ENCODE measurements at places on chromosomes 5 and 9.

DNA sequence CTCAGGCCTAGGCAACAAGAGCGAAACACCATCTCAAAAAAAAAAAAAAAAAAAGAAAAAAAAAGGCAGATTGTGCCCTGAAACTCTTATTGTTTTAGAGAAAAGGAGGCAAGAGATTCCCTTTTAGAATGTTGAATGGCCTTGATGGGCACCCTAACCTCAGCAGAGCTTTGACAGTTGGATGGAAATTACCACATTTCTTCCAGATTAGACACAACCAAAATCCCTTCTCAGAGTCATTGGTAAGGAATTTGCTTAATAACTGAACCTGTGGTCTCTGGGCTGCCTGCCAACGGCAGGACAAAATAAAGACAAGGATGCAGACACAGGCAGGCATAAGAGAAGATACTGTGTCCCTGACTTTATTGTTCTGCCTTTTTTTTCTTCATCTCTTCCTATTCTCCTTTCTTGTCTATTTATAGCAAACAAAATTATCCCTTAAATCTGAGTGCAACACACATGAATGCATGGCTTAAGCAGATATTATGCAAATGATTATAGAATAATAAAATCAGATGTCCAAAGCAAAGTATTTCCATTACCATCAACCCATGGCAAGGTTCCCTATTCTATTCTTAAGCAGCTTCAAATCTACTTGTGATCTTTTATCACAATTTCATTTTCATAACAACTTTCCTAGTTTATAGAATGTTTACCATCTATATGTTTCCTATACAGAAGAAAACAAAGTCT lies 37.3 kb upstream of the TRIO start:
- DNase-seq: no peak

- no peak for DNase-seq
Measured at GRCh38 chr9:133107961-133108793, 12.9 kb downstream of the RALGDS start.

- no peak for DNase-seq
Measured at GRCh38 chr5:105501315-105501714, 1938.7 kb upstream of the NUDT12 start.

DNA sequence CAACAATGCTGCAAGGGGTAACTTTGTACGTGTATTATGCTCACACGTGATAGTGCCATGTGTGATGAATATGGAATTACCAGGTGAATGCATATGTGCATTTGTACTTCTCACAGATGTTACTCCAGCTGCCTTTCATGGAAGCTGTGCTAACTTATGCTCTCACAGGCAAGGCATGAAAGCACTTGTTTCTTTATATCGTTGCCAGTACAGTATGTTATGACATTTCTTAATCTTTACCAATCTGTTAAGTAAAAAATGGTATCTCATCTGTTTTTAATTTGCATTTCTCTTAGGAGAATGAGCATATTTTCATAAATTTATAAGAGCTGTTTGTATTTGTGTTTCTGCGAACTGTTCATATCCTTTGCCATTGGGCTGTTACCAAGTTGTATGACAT lies 311.8 kb upstream of the DMRT1 start:
- no peak for DNase-seq

GRCh38 chr9:110157823-110158664 lies 49.9 kb downstream of the C9orf152 start:
- DNase-seq: no peak

- DNase-seq: peak; percentile 30
Measured at GRCh38 chr5:158013939-158014338, 155.0 kb upstream of the CLINT1 start.

- no peak for DNase-seq
Measured at GRCh38 chr9:96071076-96071814, 195.8 kb downstream of the ERCC6L2 start.

- DNase-seq: no peak
Measured at GRCh38 chr5:31144364-31144763, 49.1 kb upstream of the CDH6 start.

GRCh38 chr9:8648271-8648845 lies 848.8 kb upstream of the DMAC1 start:
- no peak for DNase-seq

- DNase-seq: no peak
Measured at GRCh38 chr5:125536582-125536981, 790.1 kb upstream of the ZNF608 start.

DNA sequence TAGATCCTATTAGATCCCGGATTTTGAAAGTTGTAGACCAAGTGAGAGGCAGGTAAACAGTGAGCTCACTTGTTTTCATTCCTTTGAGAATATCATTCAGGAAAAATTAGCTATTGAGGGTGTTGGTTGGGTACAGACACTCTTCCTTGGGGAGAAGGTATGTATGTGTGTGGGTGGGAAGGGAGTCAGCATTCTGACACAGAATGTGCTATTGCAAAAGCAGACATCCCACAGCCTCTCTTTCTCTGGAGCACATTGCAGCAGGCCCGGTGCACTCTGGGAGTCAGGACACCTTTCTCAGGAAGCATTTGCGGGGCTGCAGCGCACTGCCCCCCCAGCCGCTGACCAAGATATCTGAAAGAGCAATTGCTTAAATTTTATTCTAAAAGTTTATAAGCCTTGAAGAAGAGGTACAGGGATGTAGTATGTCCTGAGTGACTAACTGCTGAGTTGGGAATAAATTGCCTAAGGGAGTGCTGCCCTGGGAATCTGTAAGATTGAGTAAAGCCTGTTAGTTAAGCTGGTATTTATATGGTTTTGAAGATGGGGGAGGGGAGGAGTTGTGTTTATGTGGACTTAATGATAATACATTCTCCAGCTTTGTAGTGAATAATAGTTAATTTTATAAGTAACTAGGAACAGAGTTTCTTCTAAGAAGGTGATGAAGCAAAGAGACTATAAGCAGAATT lies 5.2 kb downstream of the TNFAIP8 start:
- DNase-seq: no peak

DNA sequence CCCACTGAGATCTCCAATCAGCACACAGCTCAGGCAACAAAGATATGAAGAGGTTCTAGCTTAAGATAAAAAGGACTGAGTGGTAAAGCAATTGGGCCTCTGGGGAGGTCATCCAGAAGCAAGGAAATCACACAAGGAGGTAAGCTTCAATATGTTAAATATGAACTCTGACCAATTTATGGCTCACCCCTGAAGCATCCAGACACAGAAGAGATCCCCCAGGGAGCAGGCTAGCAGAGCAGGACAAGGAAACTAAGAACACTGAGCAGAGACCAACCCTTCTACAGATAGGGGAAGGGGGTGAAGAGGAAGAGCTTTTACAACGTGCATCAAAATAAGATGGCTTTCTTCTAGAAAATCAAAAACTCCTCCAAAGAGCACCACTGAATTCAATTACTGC lies 616.2 kb downstream of the DNAH5 start:
- no peak for DNase-seq

DNA sequence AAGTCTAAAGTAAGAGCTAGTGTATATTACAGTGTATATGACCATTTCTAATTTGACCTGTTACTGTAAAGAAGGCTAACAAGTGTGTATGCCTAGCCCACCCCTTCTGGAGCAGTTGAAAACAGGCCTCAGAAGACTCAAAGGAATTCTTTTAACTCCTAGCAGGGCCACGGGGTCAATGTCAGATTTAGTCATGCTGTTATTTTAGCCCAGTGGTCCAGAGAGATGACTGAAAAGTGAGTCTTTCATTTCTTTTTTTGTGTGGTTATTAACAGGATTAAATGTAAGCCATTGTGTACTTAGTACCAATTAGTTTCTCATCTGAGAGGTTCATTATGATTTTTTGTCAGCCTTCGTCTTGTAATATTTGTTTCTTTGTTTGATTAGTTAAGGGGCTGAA lies 24.4 kb downstream of the ZCCHC7 start:
- DNase-seq: no peak

- DNase-seq: peak; percentile 48
Measured at GRCh38 chr5:54533541-54534190, 16.1 kb downstream of the SNX18 start.

- DNase-seq: no peak
Measured at GRCh38 chr5:180291234-180291940, 496 bp downstream of the MAPK9 start.

- DNase-seq: no peak
Measured at GRCh38 chr5:88380332-88380731, 111.7 kb upstream of the TMEM161B start.

DNA sequence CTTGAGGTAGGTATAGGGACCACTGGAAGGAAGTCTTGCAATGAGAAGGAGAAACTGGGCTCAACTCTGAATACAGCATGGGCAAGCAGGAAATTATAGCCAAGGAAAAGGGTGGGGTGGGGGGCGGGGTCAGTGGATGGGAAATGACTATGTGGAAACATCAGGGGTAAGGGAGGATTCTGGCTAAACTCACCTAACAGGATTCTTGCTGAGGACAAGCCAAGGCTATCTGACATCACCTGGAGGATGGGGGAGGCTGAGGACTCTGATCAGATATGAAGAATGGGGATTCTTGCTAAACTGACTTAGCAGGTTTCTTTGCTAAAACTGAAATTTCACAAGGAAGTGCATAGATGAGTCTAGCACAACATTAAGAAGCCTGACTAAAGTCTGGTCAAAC lies 40.8 kb downstream of the CTSL start:
- DNase-seq: no peak

- no peak for DNase-seq
Measured at GRCh38 chr5:133917785-133918184, 50.6 kb downstream of the C5orf15 start.

GRCh38 chr9:19700699-19701098 lies 88.1 kb downstream of the SLC24A2 start:
- no peak for DNase-seq

- no peak for DNase-seq
Measured at GRCh38 chr9:84187090-84187489, 153.5 kb downstream of the SLC28A3 start.

- DNase-seq: peak; percentile 63
Measured at GRCh38 chr5:149063017-149063687, at the start of gene SH3TC2. Gene SH3TC2 (minus strand): TSS chr5:149063062. CDS start chr5:149063022, 40 bp downstream.

- DNase-seq: no peak
Measured at GRCh38 chr5:57902095-57902494, 419.5 kb upstream of the ACTBL2 start.

- DNase-seq: no peak
Measured at GRCh38 chr5:125491986-125492492, 745.6 kb upstream of the ZNF608 start.

- DNase-seq: no peak
Measured at GRCh38 chr5:547086-547924, 23.1 kb upstream of the SLC9A3 start.

DNA sequence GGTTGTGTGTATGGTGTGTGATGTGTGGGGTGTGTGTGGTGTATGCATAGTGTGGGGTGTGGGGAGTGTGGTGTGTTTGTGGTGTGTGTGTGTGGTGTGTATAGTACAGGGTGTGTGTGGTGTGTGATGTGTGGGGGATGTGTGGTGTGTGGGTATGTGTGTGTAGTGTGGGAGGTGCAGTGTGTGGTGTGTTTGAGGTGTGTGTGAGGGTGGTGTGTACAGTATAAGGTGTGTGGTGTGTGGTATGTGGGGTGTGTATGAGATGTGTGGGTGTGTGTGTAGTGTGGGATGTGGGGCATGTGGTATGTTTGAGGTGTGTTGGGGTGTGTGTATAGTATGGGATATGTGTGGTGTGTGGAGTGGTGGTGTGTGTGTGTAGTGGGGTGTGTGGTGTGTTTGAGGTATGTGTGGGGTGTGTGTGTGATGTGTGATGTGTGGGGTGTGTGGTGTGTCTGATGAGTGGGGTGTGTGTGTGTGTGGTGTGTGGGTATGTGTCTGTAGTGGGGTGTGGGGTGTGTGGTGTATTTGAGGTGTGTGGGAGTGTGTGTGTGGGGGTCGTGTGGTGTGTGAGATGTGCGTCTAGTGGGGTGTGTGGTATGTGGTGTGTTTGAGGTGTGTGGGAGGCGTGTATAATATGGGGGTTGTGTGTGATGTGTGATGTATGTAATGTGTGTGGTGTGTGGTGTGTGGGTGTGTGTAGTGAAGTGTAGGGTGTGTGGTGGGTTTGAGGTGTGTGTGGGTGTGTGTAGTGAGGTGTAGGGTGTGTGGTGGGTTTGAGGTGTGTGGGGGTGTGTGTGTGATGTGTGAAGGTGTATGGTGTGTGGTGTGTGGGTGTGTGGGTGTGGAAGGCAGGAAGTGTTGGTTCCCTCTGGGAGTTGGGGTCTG lies 8.6 kb downstream of the ECSCR start:
- DNase-seq: no peak

GRCh38 chr5:82165740-82166530 lies 112.2 kb downstream of the RPS23 start:
- DNase-seq: peak; percentile 87

All from femur (tissue), 1 donor.